ENCODE measurements at places on chromosomes 7 and 10.

DNA sequence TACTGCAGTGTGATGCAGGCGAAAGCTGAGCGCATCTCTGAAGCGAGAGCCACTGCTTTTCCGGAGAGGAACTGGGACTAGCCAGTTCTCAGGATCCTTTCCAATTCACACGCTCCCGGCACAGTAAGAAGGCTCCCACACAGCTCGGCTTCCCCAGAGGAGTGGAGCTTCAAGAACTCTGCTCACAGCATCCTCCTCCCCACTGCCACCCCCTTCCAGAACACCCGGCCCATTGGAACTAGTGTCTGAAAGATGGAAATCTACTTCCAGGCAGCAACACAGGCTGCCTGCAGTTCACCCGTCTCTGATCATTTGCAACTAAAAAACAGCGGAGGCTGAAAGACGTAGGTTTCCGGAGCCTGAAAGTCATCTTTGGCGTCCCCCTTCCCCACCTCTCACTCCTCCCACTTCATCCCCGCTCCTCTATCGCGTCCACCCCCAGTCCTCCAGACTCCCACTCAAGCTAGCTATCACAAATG, at the start of gene DGKB:
DGKB (minus strand) TSS at position 163 of the 479 bp plus-strand sequence.
- no peak for DNase-seq

- no peak for DNase-seq
Observed at GRCh38 chr7:154409703-154410311, 357.6 kb downstream of the DPP6 start.

- DNase-seq = no peak
Observed at GRCh38 chr10:84140036-84140379, 699 bp downstream of the GHITM start.

GRCh38 chr10:86960003-86960862, 1.8 kb downstream of the SNCG start:
- DNase-seq = peak; percentile 23

DNA sequence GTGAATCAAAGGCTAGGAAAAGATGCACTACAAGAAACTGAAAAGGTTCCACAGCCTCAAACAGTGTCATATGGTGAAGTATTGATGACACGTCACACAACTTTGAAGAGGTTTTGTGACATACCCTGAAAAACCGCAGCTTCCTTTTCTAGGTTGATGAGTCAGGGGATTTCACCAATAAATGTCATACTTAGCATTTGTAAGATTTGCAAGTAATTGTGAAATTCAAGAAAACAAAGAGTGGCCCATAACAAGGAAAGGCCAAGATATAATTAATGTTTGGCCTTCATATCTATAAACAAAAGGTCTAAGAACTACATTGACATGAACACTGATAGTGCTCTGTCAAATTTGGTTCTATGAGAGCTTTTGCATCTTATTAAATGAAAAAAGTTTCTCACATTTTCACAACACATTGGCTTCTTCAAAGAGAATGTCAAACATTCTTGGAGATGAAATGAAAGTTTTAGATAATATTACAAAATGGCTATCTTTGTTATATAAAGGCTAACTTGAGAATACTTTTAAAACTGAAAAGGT, 62.0 kb upstream of the NAMPT start:
- DNase-seq = peak; percentile 86

GRCh38 chr7:95636140-95636940, 40.0 kb upstream of the PDK4 start:
- no peak for DNase-seq

- no peak for DNase-seq
Observed at GRCh38 chr10:34758447-34758996, 56.6 kb downstream of the PARD3 start.

DNA sequence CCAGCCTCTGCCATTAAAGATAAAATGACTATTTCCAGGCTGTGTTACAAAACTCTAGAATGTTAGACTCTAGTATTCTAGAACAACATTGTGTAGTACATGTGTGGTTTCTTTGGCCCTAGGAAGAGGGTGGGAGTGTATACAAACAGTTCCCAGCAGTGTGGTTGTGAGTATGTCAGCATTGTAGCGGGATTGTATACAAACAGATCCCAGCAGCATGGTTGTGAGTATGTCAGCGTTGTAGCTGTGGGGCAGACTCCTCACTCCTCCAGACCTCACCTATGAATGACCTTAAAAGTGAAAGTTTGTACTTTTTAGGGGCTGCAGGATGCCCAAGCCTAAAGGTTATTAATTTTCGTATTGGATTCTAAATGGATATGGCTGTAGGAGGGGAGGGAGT, 6.9 kb upstream of the ACSL5 start:
- DNase-seq = no peak

DNA sequence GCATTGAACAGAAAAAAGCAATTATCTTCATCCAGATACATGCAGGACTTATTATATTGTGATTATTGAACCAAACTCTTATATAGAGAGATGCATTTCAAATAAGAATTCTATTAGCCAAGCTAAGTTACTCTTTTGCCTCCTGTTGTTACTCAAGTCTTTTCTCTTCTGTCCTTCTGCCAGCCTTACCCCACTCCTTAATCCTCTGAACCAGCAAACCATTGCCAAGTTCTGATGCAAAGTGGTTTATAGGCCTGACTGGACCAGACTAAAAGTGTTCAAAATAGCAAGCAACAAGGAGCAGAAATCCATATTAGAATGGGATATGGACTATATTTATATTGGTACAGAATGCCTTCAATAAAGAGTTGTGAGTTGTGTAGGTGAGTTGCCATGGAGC, 2.2 kb upstream of the SLC26A4 start:
- no peak for DNase-seq

DNA sequence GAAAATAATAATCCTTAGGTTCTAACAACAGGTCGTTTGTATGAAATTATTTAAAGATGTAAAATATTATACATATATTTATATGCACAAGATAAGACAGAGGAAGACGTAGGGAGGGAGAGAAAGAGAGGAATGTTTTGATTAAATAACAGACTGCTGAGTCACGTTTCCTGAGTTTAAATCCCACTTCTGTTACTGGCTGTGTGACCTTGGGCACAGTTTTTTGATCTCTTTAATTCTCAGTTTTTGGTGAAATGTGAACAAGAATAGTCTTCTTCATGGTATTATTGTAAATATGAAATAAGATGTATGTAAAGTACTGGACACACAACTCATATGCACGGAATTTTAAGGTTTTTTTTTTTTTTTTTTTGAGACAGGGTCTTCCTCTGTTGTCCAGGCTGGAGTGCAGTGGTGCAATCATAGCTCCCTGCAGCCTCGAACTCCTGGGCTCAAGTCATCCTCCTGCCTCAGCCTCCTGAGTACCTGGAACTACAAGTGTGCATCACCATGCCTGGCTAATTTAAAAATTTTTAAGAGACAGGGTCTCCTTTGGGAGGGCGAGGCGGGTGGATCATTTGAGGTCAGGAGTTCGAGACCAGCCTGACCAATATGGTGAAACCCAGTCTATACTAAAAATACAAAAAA, 42.6 kb downstream of the BAMBI start:
- no peak for DNase-seq

GRCh38 chr7:55444786-55445185, 79.6 kb downstream of the LANCL2 start:
- DNase-seq = no peak

- no peak for DNase-seq
Observed at GRCh38 chr7:129356176-129356575, 78.1 kb upstream of the STRIP2 start.
